ENCODE measurements at places on chromosomes 3 and 15.
A peak's percentile ranks its signal among the peaks of the same experiment; 100 is the strongest.

- DNase-seq, result peak; percentile 64
Measured at GRCh38 chr3:112460519-112461195, 38.6 kb downstream of the BTLA start.

DNA sequence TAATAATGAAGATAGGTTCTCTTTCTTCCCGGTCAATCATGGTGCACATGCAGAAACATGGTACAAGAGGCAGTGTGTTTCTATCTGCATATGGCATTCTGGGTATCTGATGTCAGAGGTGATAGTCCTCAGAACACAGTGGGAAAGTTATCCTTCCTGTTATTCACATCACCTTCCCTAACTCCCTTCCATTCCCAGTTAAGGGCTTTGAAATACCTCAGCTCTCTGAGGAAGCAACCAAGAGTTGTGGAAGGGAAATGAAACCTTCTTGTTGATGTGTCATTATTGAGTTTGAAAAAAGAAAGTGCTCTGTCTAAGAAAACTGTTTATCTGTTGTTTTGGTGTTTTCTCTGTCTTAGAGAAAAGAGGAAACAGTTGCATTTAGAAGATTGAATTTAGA, 21.9 kb upstream of the P2RY13 start:
- no peak for DNase-seq

DNA sequence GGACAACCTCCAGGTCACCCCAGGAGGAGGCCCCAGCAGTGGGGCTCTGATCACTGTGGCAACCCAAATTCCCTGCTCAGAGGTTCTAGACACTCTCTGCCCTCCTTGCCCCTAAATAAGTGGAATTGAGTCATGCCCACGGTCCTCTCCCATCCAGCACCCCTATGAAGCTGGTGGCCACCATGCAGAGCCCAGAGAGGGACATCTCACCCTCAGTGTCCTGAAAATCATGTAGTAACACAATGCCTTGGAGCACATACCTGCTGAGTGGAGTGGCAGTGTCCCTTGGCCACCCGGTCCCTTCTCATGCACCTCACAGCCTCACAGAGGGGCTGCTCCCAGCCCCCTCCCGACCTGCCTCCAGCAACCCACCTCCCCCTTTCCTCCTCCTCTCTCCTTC, 114.3 kb upstream of the MEF2A start:
- DNase-seq, result no peak

GRCh38 chr3:31064021-31064420, 169.6 kb upstream of the GADL1 start:
- DNase-seq, result no peak

DNA sequence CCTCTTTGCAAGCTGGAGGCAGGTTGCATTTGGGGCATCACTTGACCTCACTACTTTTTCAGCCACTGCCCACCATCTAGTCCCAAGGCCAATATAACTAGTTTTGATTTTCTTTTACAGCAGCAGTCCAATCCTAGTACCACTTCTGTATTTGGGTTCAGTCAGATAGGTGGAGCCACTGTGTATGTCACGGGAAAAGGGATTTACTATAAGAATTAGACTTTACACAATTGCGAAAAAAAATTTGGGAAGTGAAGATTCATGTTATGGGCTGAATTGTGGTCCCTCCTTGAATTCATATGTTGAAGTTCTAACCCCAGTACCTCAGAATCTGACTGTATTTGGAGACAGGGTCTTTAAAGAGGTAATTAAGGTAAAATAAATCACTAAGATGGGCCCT, 37.4 kb upstream of the NMNAT3 start:
- DNase-seq, result no peak

DNA sequence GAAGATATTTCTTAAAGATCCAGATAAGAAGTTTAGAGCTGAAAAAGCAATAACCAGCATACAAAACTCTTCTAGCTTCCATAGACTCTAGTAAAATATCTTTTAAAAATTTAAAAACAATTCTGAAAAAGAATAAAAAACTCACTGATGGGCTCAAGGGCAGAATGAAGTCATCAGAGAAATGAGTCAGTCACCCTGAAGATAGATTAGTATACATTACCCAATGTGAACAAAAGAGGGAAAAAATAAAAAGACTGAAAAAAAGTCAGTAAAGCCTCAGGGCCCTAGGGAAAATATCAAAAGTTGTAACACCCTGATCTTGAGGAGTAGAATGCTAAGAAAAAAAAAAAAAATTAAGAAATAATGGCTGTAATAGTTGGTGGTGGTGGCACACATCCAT, 11.4 kb downstream of the DET1 start:
- no peak for DNase-seq

- DNase-seq, result no peak
Measured at GRCh38 chr3:107994181-107994580, 96.7 kb downstream of the CD47 start.

- no peak for DNase-seq
Measured at GRCh38 chr3:45199837-45200648, 26.0 kb downstream of the TMEM158 start.

Data from activated CD4-positive, alpha-beta T cell treated with anti-CD3 and anti-CD28 coated beads, Interleukin-2, Interleukin-6, amounts not matched to agents 100 ng/mL and 50 ng/mL, durations not matched to agents 16 hours and 8 hours (primary cell).